ENCODE measurements at places on chromosomes 1 and 21.

GRCh38 chr21:30829659-30830058 is at the start of gene KRTAP7-1:
TSS of gene KRTAP7-1 (minus strand) at chr21:30829759. CDS start at chr21:30829698, 61 bp downstream.
- no peak for DNase-seq

- no peak for DNase-seq
These were observed 4.7 kb downstream of the LAX1 start for GRCh38 chr1:203769505-203770343.

- no peak for DNase-seq
These were observed 771 bp downstream of the ABCD3 start for GRCh38 chr1:94418664-94419655.

DNA sequence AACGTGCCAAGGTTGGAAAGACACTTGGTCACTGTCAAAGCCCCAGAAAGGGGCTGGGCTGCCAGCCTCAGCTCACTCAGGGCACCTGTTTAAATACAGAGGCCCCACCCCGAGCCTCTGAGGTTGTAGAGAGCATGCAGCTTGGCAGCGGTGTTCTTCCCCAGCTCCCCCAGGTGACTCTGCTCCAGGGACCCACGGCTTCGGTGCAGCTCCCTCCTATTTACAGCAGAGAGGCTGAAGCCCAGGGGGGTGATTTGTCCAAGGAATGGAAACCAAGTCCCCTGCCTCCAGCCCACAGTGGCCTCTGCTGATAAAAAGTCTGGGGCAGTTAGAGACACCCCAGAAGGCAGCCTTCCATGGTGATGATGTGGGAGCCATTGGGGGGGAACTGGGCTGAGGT is 9.1 kb upstream of the C1QA start:
- DNase-seq, result no peak

DNA sequence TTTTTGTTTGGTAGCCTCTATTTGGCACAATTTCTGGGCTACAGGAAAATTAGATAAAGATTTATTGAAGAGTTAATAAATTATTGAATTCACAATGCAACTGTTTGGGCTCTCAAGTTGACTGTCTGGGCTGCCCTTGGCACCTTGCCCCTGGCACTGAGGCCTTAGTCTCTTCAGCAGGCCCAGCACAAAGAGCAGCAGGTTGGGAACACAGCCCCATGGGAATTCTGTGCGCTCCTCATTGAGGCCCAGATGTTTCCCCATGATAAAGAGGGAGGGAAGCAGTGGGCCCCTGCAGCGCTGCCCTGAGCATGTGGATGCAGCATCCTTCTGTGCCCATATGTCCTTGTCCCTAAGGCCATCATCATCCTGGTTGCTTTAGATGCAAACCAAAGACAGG is 2.9 kb downstream of the CRNN start:
- no peak for DNase-seq

GRCh38 chr1:184954232-184954995 is 19.9 kb downstream of the NIBAN1 start:
- DNase-seq, result no peak

- DNase-seq, result no peak
These were observed 5.5 kb downstream of the KLHDC7A start for GRCh38 chr1:18486195-18486594.

GRCh38 chr1:31736675-31737074 is 27.5 kb downstream of the ADGRB2 start:
- DNase-seq, result no peak

- no peak for DNase-seq
These were observed 342.0 kb upstream of the CAMK1G start for GRCh38 chr1:209241487-209241886.

- no peak for DNase-seq
These were observed 38.8 kb downstream of the DIPK1A start for GRCh38 chr1:92922356-92923035.

GRCh38 chr1:246709835-246710234 is 14.4 kb upstream of the SCCPDH start:
- no peak for DNase-seq

GRCh38 chr1:227901906-227902640 is 45.7 kb downstream of the WNT9A start:
- no peak for DNase-seq

DNA sequence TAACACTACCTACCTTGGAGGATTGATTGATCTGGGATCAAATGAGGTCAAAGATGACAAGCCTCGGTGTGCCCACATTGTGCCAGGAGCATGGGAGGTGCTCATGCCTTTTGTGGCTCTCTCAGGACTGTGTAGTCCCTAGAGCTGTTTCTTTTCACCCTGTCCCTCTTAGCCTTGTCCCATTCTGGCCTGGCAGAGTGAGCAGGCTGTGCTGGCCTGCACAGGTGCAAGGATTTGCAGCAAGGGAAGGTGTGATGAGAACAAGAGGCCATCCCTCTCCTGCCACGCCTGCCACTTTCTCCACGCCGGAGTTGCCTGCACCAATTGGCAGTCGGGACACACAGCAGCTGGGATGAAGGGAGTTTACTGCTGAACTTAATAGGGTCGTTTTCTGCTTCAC is 410.6 kb upstream of the VAMP3 start:
- DNase-seq, result no peak

- DNase-seq, result no peak
These were observed 57.4 kb upstream of the TARS2 start for GRCh38 chr1:150429805-150430204.

- DNase-seq, result peak; percentile 74
These were observed at the start of gene XKR8 for GRCh38 chr1:27959792-27960603. TSS of gene XKR8 (plus strand) at chr1:27959973. CDS start at chr1:27960070, 97 bp downstream.

DNA sequence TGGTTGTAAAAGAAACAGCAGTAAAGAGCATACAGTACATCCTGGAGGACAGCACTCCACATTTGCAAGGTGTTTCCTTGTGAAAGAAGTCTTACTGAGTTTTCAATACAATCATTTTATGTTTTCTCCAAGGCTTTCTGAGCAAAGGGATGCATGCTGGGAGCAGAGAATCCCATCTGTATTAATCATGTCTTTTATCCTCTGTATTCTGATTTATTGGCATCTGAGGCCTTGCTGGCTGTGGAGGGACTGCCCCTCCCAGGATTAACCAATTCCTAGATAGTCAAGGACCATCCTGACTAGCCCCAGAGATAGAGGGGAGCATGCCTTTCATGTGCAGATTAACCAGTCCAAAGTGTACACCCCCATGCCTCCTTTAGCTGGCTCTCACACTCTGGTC is 476.3 kb downstream of the SIPA1L2 start:
- no peak for DNase-seq

- DNase-seq, result no peak
These were observed 282.5 kb downstream of the VAV3 start for GRCh38 chr1:107682467-107682866.

DNA sequence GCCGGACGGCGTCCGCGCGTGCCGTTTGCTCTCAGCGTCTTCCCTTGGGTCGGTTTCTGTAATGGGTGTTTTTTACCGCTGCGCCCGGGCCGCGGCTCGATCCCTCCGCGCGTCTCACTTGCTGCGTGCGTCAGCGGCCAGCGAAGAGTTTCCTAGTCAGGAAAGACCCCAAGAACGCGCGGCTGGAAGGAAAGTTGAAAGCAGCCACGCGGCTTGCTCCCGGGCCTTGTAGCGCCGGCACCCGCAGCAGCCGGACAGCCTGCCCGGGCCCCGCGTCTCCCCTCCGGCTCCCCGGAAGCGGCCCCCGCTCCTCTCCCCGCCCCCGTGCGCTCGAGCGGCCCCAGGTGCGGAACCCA is 159.8 kb downstream of the RUNX1 start:
- no peak for DNase-seq

DNA sequence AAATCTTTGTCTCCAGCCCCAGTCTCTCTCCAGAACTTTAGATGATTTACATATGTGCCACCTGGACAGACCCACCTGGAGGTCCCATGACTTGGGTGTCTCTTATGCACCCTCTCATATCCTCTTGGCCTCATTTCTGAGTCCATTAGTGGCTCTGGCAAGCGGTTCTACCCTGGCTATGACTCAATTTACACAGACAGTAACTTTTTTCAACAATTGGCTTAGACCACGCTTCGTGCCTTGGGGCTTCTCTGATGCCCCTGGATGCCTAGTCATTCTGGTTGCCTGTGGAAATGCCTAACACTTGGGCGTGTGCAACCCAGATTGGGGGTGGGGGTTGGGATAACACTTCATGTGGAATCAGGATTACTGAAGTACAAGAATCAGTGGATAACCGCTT is 57.1 kb upstream of the GADD45A start:
- no peak for DNase-seq

DNA sequence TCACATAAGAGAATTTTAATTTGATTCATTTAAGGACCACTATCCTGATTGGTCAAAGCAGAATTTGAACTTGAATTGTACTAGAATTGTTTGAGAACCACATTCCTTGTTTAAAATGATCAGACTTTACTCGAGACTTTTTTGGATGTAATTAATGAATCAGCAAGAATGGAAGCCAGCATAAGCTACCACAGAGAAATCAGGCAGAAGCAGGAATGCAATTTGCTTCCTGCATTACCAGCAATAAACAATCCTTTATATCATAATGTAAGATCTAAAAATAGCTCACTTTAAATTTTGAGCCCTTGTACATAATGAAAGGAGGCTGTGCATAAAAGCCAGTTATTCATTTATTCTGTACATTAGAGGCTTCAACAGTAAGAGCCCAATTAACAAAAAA is 119.8 kb upstream of the BACE2 start:
- no peak for DNase-seq

DNA sequence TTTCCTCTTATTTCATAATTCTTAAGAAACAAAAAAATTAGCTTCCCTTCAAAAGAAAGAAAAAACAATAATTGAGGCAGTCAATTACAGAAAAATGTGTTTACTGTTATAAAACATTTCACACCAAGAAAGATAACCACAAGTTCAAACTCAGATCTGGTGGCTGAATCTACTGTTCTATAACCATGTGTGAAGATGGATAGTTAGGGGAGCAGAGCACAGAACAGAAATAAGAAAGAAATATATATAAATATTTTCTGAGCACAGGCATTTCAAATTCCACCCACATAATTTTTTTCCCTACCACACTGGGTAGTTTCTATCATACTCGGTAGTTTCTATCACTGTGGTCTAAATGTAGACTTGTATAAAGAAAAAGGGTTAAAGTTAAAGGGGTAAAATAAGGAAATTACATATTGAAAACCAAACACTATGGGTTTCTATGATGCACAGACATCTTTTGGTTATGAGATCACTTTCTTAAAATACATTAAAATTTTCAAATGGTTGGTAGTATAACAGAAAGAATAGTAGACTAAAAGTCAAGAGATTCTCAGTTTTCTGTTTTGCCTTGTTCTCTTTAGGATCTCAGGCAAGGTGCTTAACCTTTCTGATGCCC is 10.8 kb downstream of the LYST start:
- DNase-seq, result no peak

Measured in progenitor cell of endocrine pancreas (in vitro differentiated cells).